ENCODE measurements at places on chromosomes 4 and X. TPM values are rescaled to one million over a fixed set of nuclear protein-coding genes. Genes with fewer than 3 reads are reported as not detected.

GRCh38 chrX:11867610-11868345 lies 109.7 kb downstream of the MSL3 start:
- no peaks in the 10 kb centered on the region for H3K4me1 ChIP-seq

Gene TRIM61
- total RNA-seq: 0.36 TPM

Gene LONRF3
- total RNA-seq: 3.6 TPM

GRCh38 chr4:181958446-181958845 lies 284.8 kb upstream of the TENM3 start:
- H3K36me3 ChIP-seq: no peaks in the 10 kb centered on the region
- H3K27ac ChIP-seq: no peak overlapping the region
- H3K4me1 ChIP-seq: no peaks in the 10 kb centered on the region
- H3K4me3 ChIP-seq: no peak overlapping the region
- no peaks in the 10 kb centered on the region for H3K27me3 ChIP-seq

DNA sequence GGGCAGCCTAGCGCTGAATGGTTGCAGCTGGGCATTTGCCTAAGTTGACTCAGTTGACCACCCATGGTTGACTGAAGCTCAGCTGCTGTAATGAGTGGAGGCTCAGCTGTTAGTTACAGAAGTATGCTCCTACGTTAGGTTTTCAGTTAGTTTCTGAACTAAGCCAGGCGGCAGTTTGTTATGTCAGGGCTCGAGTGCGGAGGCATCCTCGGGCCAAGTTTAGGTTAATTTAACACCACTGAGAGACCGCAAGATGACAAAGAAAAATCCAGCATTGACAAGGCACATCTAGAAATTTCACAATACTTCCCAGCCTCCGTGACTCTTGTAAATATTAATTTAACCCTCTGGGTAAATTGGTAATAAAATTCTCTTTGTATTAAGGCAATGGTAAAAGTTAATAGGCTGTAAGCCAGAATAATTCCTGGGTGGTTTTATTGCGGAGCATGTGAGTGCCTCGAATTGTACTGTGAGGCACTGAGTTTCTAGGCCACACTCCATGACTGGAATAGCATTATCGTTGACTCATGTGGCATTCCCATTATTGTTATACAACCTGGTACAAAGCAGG lies 33.1 kb upstream of the CDKN2AIP start:
- H3K36me3 ChIP-seq: no peaks in the 10 kb centered on the region
- no peaks in the 10 kb centered on the region for H3K4me1 ChIP-seq
- no peak for DNase-seq
- H3K27ac ChIP-seq: no peak overlapping the region

DNA sequence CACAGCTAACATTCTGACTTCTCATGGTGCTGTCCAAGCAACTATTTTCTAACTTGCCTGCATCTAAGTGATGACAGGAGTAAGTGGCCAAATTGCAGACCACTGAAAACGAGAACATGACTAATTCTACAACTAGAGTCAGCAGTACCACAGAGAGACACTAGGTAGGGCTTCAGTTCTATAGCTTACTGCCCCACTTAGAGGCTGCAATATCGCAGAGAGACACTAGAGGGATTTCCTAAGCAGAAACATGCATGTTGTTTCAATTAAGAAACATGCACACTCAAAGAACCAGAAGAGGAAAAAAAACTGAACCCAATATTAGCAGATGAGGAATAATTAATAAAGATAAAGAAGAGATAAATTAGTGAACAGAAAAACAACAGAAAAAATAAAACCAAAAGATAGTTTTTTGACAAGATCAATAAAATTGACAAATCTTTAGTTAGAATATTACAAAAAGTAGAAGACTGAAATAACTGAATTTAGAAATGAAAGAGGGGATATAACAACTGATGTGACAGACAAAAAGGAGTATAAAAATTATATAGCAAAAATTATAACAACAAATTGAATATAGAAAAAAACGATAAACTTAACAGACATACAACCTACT lies 100.8 kb downstream of the SPIN4 start:
- H3K36me3 ChIP-seq: no peaks in the 10 kb centered on the region
- H3K27ac ChIP-seq: no peak overlapping the region
- DNase-seq: no peak
- H3K4me1 ChIP-seq: no peaks in the 10 kb centered on the region

Gene OPN1MW
- not detected for total RNA-seq

- no peaks in the 10 kb centered on the region for H3K36me3 ChIP-seq
- H3K4me3 ChIP-seq: no peak overlapping the region
- no peaks in the 10 kb centered on the region for H3K27me3 ChIP-seq
- H3K4me1 ChIP-seq: no peaks in the 10 kb centered on the region
- no peak overlapping the region for H3K27ac ChIP-seq
- no peak for DNase-seq
These were observed 988 bp upstream of the SRD5A3 start for GRCh38 chr4:55345054-55345453.

DNA sequence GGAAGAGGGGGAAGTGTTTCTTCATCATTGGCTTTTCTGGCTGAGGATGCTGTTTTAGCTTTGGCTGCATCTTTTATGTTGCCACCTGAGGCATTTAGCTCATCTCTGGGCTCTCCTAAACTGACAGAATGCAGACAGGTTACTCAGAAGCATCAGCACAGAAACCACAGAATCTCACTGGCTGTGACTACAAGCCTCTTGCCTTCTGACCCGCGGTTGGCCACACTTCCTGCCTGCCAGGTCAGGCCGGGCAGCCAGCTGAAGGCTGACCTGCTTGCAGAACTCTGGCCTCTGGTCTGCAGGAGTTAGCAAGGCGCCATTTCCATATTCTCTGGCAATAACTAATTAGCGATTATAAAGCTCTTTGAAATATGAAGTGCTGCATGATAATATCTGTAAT lies 366.5 kb downstream of the MID1IP1 start:
- DNase-seq: no peak
- no peaks in the 10 kb centered on the region for H3K4me1 ChIP-seq
- H3K27me3 ChIP-seq: no peaks in the 10 kb centered on the region
- no peak overlapping the region for H3K27ac ChIP-seq
- H3K36me3 ChIP-seq: no peaks in the 10 kb centered on the region

Gene VCX3A
- not detected for total RNA-seq

Gene REELD1
- total RNA-seq: not detected

DNA sequence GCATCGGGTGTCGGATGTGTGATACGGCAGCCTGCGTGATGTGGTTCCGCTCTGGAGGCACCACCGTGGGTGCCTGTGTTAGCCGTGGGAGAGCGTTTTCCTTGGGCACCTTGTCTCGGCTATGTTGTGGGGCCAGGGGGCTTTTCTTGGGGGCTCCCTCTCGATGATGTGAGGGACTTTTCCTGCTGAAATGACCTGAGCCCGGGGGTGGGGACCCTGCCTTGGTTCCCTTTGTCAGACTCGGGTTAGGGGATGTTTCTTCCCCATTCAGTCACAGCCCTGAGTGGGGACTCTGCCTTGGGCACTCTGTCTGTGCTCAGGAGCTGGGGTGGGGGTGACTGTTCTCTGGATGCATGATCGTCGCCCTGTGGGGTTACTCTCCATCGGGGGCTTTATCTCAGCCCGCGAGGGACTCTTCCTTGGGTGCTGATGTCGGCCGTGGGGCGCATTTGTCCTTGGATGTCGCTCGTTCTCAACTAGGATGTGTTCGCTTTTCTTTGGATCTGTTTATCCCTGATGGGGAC lies 26.7 kb downstream of the CT45A3 start:
- H3K27ac ChIP-seq: no peak overlapping the region
- no peaks in the 10 kb centered on the region for H3K27me3 ChIP-seq
- H3K4me1 ChIP-seq: no peaks in the 10 kb centered on the region
- no peak overlapping the region for H3K4me3 ChIP-seq
- no peak for DNase-seq

DNA sequence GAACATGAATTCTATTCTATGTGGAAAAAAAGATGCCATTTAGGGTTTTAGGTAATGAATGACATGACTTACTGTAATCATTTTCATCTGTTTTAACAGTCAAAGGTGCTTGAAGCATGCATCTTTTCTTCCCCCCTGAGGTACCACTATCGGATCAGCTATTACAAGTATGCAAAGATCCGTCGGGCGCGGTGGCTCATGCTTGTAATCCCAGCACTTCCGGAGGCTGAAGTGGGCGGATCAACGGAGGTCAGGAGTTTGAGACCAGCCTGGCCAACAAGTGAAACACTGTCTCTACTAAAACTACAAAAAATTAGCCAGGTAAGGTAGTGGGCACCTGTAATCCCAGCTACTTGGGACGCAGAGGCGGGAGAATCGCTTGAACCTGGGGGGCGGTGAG lies 241.3 kb downstream of the ARAP2 start:
- H3K4me3 ChIP-seq: no peak overlapping the region
- no peaks in the 10 kb centered on the region for H3K4me1 ChIP-seq
- H3K36me3 ChIP-seq: no peaks in the 10 kb centered on the region
- H3K27me3 ChIP-seq: no peaks in the 10 kb centered on the region

Gene EXOC1L
- total RNA-seq: not detected

Gene EFHC2
- 1.9 TPM for total RNA-seq

- H3K36me3 ChIP-seq: no peaks in the 10 kb centered on the region
- H3K27me3 ChIP-seq: peaks cover under 1% of the 10 kb centered on the region
- H3K4me1 ChIP-seq: no peaks in the 10 kb centered on the region
- no peak overlapping the region for H3K27ac ChIP-seq
These were observed 13.3 kb downstream of the NKX3-2 start for GRCh38 chr4:13530823-13531624.

- peaks cover 19% of the 10 kb centered on the region for H3K4me1 ChIP-seq
- H3K36me3 ChIP-seq: no peaks in the 10 kb centered on the region
- no peak overlapping the region for H3K4me3 ChIP-seq
- no peak for DNase-seq
- no peaks in the 10 kb centered on the region for H3K27me3 ChIP-seq
These were observed 16.9 kb downstream of the SYNPO2 start for GRCh38 chr4:118905566-118905965.

Gene ZNF711
- total RNA-seq: 8.8 TPM

DNA sequence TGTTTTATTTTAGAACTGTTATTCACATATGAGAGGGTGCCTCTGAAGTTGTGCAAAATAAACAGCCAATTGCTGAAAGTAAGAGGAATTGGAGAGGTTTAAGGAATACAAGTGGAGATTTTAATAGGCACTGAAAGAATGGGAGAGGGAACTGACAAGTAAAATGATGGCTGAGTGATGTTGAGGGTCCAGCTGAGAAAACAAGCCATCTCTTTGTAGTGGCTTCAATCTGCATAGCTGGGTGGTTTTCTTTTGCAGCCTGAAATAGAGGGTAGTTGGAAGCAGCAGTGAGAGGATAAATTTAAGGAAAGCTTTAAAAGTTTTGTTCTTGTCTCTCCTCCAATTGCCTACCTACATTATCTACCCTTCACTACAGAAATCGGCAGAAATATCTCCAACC lies 106.7 kb upstream of the DGKK start:
- no peaks in the 10 kb centered on the region for H3K36me3 ChIP-seq
- H3K27me3 ChIP-seq: no peaks in the 10 kb centered on the region
- H3K4me3 ChIP-seq: no peak overlapping the region
- DNase-seq: no peak
- no peak overlapping the region for H3K27ac ChIP-seq

DNA sequence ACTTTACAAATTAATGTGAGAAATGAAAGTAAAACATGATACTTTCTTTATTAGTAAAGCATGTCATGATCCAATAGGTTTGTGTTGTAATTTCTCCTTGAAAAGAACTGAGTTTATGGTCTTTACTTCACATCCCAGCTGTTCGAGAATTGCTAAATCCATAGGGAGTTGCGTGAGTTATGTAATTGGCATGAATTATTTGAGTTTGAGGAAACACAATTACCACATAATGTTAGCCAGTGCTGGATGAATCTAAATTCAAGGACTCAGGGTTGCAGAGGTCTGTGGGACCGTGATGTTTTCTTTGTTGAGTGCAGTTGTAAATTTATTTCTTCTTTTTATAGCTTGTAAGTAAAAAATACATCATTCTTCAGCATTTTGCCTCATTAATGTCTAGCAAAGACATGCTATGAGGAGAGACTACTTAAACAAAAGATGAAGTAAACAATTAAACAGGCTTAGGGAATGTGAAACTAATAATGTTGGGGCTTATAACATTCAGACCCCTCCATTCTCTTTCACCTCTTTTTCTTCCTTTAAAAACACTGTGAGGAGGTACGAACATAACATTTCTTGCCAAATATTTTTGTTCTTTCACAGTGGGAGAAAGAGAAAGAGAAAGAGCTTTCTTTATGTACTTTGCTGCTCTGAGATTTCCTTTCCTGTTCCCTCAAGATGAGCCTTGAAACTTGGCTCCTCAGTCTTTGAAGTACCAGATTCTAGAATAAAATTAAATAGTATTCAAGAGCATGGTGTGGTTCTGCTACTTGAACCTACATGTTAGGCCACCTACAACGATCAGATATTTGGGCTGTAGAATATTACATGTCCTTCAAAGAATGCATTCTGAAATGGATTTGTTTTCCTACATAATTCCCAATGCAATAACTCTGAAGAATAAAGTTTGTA lies 159.6 kb upstream of the ANK2 start:
- no peak for DNase-seq
- peaks cover 2% of the 10 kb centered on the region for H3K4me1 ChIP-seq
- H3K36me3 ChIP-seq: no peaks in the 10 kb centered on the region
- peak overlapping the region; percentile 29 for H3K4me3 ChIP-seq

Gene MID1
- total RNA-seq: 17.5 TPM

GRCh38 chr4:14095831-14096230 lies 468.3 kb upstream of the BOD1L1 start:
- no peaks in the 10 kb centered on the region for H3K4me1 ChIP-seq
- no peak overlapping the region for H3K27ac ChIP-seq
- no peak overlapping the region for H3K4me3 ChIP-seq
- no peaks in the 10 kb centered on the region for H3K27me3 ChIP-seq
- H3K36me3 ChIP-seq: no peaks in the 10 kb centered on the region

DNA sequence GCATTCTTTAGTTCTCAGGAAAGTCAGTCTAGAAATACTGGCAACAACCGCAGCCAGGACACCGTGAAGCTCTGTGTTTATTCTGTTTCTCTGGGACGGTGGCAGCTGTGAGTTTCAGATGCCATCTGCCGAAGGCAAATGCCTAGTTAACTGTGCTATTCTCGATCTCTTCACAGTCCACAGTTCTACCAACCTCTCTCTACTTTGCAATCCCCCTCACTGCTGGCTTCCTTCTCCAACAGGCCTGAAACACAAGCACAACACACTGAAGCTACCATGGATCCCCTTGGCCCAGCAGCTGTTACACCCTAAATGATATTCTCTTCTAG lies 118.8 kb downstream of the ZNF827 start:
- no peak for DNase-seq
- H3K4me1 ChIP-seq: no peaks in the 10 kb centered on the region
- no peaks in the 10 kb centered on the region for H3K36me3 ChIP-seq
- H3K4me3 ChIP-seq: no peak overlapping the region

Data from ovary (tissue), 10 donors.